Umbilical cord (tissue), 2 donors: ENCODE measurements at places on chromosomes 11 and 22.
A peak's percentile ranks its signal among the peaks of the same experiment; 100 is the strongest.

- no peak for DNase-seq
Observed at GRCh38 chr22:30044881-30045493, 35.3 kb upstream of the HORMAD2 start.

DNA sequence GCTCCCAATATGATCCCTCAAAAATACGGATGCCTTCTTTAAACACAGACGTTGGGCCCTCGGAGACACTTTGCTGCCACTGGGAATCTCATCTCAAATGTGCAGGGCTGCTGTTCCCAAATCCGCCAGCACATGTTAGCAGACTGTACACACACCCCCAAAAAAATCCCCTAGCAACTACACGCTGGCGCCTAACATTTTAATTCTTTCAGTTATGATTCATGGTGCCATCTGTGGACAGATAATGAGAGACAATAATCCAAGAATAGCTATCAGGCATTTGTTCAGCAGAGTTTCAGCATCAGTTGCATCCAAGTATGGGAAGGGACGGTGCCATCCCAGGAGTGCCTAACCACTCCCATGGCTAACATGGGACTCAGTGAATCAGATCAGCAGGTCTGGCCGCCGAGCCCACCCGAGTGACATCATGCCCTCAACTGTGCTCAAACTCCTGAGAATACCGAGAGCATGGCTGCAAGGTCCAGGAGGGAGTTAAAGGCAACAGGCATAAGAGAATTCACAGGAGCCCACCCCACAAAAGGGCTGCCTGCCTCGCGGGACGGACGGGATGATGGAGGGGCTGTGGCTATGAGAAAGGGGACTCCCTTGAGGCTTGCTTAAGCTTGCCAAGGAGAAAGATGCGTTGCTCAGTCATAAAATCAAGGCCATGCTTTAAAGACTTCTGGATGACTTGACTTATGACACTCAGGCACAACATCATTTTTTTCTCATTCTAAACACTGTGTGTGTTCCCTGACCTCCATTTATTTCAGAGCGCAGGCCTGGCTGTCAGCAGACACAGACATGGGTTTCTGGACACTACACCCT lies 337.0 kb downstream of the SHANK2 start:
- peak; percentile 2 for DNase-seq

DNA sequence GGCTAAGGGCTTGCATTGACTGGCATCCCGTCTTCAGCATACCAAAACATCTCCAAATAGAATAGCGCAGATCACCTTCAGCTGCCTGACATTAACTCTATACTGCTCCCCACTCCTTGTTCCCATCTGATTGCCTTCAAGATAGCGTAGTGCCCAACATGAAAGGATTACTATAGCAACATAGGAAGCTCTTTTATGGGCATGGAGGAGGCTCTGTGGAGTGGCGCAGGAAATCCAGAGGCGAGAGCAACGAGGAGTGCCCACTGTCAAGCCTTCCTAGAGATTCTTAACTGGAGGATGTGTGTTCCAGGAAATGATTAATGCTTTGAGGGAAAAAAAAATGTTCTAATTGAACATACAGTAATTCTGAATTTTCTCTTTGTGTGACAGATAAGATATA lies 213.3 kb downstream of the CADM1 start:
- peak; percentile 10 for DNase-seq

DNA sequence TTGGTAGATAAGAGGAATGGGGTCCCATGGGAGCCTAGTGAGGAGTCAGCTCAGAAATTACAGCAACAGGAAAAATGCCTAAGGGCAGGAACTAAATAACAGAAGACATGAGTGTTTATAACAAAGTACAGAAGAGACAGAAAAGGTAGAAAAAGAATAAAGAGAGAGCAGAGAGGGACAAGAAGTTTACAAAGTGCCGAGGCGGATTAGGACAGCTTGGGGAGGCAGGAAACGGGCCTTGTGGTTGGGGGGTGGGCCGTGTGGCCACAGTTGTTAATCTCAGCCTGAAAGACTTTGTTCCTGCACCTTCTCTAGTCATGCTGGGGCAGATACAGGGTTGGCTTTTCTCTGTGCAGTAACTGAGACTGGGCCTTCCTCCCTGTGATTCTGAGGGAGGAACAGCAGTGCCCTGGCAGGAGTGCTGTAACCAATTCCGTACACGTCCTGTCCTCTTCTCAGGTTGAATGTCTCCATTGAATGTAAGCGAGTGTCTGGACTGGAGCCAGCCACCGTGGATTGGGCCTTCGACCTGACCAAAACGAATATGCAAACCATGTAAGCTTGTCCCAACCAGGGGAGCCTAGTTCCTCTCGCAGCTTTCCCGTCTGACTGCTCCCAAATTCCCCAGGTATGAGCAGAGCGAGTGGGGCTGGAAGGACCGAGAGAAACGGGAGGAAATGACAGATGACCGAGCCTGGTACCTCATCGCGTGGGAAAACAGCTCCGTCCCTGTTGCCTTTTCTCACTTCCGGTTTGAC lies 13.2 kb downstream of the NAA40 start:
- no peak for DNase-seq

DNA sequence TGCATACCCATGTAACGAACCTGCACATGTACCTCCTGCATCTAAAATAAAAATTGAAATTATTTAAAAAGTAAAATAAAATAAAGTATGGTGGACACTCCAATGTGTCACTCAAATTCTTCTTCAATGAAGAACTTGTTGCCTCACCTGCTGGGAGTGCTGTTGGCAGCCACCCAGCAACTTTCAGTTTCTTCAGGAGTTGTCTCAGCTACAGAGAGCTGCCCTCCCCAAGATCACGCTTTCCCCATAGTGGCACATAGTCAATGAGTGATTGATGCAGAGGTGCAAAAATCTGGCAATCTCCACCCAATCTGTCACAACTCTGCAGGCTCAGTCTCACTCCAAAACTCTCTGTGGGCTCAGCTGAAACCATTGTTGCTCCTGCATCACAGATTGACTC lies 92.3 kb upstream of the C11orf87 start:
- no peak for DNase-seq

DNA sequence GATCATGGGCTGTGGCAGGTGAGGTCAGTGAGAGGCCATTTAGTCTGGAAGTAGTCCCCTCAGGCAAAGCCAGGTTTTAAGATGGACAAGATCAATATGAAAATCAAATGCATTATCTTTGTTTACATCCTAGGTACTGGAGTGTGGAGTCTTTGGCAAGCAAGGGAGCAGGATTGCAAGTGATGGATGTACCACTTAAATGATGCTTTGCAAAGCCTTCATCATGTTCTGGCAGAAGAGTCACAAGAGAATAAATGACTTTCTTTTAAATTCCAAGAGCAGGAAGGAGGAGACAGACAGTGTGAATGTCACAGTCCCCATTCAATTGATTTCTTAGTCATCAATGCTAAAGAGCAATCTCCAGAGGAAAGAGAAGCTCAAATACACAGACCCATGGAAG lies 908.3 kb downstream of the FAM181B start:
- DNase-seq: no peak

DNA sequence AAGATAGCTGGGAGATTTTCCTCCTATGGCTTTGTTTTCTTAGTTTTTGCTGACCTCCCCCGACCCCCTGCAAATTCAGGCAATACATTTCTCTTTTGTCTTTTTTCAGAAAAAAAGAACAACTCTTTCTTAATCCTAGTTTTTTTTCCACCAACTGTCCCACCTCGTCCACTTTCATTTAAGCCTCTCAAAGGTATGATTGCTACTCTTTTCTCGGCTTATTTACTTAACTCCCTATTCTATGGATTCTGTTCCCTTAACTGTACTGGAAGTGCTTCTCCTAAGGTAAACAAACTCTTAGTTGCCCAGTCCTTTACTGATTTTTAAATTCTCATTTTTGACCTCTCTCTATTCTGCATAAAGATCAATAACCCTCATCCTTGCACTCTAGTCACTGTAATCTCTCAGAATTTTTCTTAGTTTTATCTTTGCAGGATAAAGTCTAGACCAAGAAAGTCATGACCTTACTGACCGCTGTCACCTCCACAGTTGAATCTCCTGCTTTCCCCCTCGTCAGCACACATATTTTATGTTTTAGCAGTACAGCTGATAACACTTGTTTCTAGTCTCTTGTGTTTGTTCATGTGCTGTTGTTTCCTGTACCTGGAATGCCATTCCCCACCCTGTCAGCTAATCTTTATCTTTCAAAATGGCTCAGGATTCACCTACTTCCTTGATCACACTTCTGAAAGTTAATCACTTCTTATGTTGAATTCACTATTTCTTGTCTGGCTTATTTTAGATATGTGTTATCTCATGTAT lies 14.9 kb downstream of the TBCEL start:
- DNase-seq: no peak

- DNase-seq: peak; percentile 68
Observed at GRCh38 chr22:45997777-45998637, 21.0 kb upstream of the WNT7B start.

GRCh38 chr11:107842412-107843100 lies 16.0 kb downstream of the SLC35F2 start:
- DNase-seq: no peak

GRCh38 chr22:21443735-21444421 lies 23.3 kb upstream of the TMEM191C start:
- no peak for DNase-seq

DNA sequence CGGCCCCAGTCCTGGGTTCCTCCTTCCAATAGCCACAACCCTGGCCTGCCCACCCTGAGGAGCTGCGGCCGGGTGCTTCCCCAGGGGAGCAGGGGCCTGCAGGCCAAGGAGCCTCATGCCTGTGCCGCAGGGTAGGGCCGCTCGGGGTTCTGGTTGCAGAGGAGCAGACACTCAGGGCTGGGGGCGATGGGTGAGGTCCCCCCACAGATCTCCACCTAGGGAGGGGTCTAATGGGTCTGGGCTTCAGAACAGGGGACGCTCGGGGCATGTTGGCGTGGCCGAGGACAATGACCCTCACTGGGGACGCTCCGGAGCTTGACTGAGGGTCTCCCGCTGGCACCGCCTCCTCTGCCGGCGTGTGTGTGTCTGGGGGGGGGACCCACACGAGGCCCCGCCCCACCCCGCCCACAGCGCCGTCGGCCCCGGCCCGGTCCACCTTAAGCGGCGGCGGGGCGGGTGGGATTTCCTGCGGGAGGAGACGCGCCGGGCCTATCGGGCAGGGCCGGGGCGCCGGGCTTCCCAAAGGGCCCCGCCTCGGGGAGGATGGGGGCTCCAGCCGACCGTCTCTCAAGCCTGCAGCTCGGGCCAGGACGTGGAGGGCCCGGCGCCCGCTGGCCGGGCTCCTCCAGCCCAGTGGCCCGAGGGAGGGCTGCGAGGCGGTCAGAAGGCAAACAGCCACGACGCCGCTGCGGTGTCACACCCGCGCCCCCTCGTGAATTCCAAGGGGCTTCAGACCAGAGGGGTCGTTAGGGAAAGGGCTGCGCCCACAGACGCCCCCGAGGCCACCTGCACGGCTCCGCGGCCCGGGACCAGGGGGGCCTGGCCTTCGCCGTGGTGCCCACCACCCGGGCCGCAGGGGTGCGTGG lies 640 bp upstream of the ZDHHC8 start:
- DNase-seq: peak; percentile 86

GRCh38 chr11:17686231-17686980 lies 33.0 kb upstream of the MYOD1 start:
- no peak for DNase-seq

DNA sequence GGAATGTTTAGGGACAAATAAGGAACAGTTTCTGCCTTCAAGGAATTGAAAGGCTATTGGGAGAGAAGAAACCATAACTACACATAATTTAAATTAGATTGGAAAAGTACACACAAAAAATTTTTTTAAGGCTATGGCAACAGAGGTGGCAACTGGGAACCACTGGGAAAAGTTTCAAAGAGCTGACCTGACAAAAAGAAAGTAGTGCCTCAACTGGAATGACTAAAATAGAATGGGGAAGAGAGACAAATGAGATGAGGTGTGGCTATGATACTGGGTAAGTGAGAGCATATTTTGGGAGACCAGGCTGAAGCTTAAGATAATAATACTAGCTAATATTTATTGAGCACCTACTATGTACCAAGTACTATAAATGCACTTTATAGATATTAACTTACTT lies 2.9 kb upstream of the AKIP1 start:
- DNase-seq: no peak

DNA sequence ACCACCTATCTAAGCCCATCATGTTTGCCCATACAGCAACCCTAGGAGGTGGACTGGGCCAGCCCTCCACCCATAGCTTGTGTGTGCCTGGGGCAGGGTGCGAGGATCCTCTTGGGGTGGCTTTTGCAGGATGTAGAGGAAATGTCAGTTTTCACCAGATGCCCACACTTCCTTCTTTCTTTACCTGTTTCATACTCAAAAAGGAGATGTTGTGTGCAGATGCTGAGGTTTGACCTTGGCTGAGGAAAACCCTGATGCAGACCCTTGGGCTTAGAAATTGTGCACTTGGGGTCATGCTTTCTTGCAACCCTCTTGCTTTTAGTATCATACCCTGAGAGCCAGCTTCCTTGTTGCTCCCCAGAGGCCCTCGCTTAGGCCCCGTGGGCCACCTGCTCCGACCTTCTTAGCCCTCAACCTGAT lies 2.2 kb downstream of the HTR3A start:
- DNase-seq: no peak

DNA sequence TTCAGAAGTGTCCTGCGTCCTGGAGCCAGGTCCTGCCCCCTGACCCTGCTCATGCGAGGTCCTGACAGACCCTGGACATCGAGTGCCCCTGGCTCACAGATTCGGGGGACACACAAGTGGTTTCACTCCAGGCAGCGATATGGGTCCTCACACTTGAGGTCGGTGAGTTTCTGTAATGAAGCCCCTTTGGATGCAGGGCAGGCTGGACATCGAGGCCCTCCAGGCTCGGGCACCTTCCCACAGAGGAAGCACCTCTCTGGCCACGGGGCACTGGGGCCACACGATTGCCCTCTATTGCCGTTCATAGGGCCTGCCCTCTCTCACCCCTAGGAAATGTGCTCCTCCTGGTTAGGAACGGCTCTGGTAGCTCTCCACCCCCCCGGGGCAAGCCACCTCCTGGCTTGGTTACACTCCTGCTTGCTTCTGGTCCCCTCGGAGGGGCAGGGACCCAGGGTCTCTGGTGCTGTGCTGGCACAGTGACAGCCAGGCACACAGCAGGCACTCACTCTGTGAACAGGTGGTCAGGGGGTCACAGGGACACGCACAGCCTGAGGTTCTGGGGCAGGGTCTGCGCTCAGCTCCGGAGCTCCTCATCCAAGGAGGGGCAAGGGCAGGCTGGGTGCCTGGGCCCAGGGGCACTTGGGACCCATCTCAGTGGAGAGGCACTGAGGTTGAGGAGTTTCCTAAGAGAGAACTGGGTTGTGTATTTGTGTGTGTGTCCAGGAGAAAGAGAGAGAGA lies 907.7 kb downstream of the BRD1 start:
- DNase-seq: no peak

GRCh38 chr11:110858547-110858921 lies 146.3 kb upstream of the ARHGAP20 start:
- peak; percentile 32 for DNase-seq

DNA sequence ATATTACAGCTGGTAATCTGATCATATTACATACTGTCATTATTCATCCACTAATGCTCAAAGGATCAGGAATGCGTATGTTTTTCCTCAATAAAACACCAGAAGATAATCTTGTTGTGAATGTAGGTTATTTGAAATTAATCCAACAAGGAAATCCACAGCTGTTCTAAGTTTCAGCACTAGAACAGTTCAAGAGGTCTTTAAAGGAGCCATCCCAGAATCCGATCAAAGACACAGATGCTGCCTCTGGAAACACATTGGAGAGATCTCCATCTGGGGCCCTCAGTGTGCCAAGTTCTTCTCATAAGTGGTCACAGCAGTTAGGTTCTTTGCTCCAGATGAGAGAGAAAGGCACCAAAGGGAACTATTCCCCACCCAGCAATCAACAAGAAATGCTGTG lies 1955.1 kb upstream of the RAG2 start:
- peak; percentile 29 for DNase-seq

GRCh38 chr11:99257131-99257530 lies 236.4 kb downstream of the CNTN5 start:
- no peak for DNase-seq
